Bronchus fibroblast of lung (primary cell): ENCODE measurements at places on chromosomes 7 and 10. TPM values are rescaled to one million over a fixed set of nuclear protein-coding genes. Genes with fewer than 3 reads are reported as not detected.

TRIM73 gene
- total RNA-seq, result 0.34 and 0.45 TPM in 2 replicates

ZC3HAV1L gene
- total RNA-seq, result 3.9 and 4.6 TPM in 2 replicates

KLF14 gene
- not detected in 2 replicates for total RNA-seq

EIF3A gene
- total RNA-seq, result 61.2 and 70.8 TPM in 2 replicates
